Stimulated activated CD4-positive, alpha-beta T cell treated with anti-CD3 and anti-CD28 coated beads, TNF-alpha, amount 100 ng/mL, for 24 hours (primary cell): ENCODE measurements at places on chromosomes 4 and X.

DNA sequence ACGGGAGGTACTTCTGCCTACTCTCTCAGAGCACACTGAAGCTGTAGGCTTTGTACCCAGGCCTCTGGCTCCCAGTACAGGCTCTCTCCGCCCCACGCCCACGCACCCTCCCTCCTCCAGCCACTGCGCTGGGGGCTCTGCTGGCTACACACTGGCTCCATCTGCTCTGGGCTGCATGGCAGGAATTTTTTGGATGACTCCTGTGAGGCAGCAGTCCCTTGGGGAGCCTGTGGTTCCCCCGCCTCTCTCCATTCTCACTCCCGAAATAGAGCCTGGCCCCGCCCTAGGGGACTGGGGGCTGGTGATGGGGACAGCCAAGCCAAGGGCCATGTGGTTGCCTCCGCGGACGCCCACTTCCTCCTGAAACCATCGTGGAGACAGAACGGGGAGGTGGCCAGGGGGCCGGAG is 58.1 kb upstream of the ADRA2C start:
- no peak for DNase-seq

GRCh38 chr4:113293674-113294073 is 244.2 kb downstream of the ANK2 start:
- no peak for DNase-seq

DNA sequence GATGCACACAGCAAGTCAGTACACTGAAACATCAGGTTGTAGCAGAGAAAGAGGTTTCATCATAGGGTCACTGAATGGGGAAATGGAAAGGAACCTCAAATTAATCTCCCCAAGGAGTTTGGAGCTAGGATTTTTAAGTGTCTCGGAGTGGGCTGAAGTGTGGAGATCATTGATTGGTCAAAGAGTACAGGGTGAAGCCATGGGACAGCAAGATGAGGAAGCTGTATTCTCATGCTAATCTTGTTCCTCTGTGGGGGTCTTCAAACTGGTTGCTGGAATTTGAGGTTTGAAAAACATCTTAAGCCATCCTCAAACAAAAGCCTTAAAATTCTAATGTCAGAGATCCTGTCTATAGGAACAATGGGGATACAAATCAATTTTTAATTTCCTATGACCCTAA is 78.8 kb upstream of the TEX13A start:
- DNase-seq: no peak

- no peak for DNase-seq
Measured at GRCh38 chrX:24956828-24957227, 58.9 kb downstream of the ARX start.

- no peak for DNase-seq
Measured at GRCh38 chrX:129772796-129773431, 6.8 kb upstream of the SASH3 start.

DNA sequence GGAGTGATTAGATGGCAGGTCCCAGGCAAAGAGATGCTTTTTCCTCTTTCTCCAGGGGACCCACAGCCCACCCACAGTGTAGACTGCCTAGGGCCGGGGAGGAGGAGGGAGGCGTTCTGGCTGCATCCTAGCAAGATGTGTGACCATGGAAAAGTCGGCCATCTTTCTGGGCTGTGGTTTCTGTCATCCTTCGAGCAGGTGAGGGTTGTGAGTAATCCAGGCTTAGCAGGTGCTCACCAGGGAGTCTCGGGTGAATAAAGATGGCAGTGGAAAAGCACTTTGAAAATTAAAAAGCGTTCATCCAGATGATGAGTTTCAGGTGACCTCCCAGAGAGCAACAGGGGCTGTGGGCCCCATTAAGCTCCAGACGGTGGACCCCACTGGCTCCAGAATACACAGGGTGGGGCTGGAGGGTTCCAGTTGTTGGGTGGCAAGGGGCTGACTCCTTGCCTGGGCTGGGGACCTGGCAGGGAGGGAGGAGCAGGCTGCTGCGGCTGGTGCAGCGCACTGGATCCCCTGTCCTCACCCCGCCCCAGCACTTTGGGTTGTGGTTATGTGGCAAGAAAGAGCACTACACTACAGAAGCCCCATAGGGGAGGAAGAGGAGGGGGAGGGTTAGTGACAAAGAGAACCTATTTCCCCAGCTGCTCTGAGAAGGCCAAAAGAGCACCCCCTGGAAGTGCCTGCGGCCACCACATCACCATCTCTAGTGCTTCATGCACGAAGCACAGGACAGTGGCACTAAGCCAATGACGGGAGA is 23.7 kb downstream of the ELF4 start:
- DNase-seq: no peak

DNA sequence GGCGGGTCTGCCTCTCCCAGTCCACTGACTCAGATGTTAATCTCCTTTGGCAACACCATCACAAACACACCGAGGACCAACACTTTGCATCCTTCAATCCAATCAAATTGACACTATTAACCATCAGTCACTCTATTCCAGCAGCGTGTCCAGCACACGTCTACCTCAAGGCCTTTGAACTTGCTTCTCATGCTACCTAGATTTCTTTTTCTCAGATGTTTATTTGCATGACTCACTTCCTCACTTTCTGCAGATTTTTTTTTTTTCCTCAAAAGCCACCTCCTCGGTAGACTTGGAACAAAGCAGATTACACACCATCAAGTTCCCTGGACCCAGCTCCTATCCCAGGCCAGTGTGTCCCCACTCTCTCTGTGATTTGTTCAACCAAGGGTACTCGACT is 49.5 kb downstream of the SUPT20HL2 start:
- no peak for DNase-seq

- no peak for DNase-seq
Measured at GRCh38 chr4:36054694-36055422, 189.5 kb downstream of the ARAP2 start.

- no peak for DNase-seq
Measured at GRCh38 chr4:145290955-145291354, 110.6 kb upstream of the OTUD4 start.

GRCh38 chrX:110432906-110433215 is 74.2 kb downstream of the RTL9 start:
- no peak for DNase-seq

- no peak for DNase-seq
Measured at GRCh38 chrX:20285511-20285910, 18.8 kb upstream of the RPS6KA3 start.

DNA sequence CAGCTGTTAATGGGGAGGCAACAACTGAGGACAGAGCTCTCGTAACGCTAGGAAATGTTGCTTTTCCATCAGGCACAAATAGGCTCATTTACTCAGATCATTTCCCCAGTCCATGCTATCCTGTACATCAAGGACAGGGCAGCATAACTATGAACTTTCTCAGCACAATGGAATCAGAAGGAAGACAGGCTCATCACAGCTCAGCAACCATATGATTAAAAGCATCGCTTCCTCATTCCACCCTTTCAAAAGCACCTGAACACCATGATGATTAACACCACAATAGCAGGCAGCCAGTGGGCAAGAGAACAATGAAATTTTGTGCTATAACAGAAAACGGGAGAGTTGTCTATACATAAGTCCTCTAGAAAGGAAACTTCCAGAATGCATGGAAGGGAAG is 297.8 kb downstream of the ZNF674 start:
- no peak for DNase-seq

GRCh38 chr4:78459327-78459726 is 92.2 kb upstream of the ANXA3 start:
- DNase-seq: no peak

DNA sequence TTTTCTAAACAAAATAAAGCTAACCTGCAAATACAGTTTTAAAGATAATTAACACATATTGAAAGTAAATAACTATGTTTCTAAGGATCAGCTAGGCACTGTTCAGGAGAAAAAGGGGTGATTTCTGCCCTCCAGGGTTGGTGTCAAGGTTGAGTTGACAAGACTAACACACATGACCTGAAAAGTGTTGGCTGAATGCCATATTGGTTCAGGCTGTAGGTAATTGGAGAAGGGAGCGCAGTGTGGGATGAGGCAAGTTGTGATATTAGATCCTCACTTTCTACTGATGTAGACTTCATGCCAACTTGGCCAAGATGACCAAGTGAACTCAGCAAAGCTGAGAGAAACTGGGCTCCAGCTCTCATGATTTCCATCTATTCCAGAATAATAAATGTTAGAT is 42.2 kb downstream of the PPM1K start:
- no peak for DNase-seq

DNA sequence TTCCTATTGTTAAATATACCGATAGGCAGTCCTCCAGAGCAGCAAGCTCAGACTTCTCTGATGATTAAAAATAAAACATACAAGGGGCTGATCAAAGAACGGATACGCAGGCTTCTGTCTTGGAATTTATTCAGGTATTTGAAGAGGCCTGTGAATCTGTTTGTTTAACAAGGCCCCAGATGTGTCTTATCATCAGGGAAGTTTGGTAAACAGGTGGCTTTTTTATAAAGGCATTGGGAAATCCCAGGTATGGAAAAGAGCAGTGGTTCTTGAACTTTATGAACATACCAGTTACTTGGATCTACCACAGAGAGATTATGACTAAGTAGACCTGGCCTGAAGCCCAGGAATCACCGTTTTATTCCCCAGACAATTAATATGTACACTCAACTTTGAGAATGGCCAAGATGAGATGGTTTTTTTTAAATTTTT is 47.9 kb downstream of the SOWAHB start:
- DNase-seq: no peak

DNA sequence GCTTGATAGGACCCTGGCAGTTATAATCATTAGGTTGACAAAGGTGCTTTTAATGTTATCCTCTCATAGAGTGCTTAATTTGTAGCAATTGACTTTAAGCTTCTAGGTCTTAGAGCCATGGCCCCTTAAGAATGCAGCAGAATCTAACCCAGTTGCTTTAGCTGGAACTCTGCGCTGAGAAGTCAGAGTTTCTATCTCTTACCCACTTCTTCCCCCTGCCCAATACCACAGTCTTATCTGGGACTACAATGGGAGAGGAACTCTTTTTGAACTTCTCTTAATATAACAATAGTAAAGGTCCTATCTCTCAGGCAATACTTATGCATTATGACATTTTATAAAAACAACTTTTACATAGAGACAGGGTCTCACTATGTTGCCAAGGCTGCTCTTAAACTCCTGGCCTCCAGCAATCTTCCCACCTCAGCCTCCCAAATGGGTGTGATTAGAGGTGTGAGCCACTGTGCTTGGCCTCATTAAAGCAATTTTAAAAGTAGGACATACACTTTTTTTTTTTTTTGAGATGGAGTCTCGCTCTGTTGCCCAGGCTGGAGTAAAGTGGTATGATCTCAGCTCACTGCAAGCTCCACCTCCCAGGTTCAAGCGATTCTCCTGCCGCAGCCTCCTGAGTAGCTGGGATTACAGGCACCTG is 1.8 kb downstream of the TLR10 start:
- no peak for DNase-seq

GRCh38 chr4:98905839-98906238 is 23.1 kb downstream of the EIF4E start:
- DNase-seq: no peak

DNA sequence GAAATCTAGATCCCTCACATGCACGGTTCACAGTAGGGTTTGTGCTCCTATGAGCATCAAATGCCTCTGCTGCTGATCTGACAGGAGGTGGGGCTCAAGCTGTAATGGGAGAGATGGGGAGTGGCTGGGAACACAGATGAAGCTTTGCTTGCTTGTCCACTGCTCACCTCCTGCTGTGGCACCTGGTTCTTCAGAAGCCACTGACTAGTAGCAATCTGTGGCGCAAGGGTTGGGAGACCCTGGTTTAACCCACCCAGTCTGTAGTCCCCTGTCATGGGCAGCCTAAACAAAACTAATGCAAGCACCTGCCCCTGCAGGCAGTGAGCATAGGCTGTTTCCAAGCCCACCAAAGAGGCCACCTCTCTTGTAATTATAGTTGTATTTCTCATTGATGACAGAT is 116.6 kb downstream of the SHOX start:
- DNase-seq: no peak

DNA sequence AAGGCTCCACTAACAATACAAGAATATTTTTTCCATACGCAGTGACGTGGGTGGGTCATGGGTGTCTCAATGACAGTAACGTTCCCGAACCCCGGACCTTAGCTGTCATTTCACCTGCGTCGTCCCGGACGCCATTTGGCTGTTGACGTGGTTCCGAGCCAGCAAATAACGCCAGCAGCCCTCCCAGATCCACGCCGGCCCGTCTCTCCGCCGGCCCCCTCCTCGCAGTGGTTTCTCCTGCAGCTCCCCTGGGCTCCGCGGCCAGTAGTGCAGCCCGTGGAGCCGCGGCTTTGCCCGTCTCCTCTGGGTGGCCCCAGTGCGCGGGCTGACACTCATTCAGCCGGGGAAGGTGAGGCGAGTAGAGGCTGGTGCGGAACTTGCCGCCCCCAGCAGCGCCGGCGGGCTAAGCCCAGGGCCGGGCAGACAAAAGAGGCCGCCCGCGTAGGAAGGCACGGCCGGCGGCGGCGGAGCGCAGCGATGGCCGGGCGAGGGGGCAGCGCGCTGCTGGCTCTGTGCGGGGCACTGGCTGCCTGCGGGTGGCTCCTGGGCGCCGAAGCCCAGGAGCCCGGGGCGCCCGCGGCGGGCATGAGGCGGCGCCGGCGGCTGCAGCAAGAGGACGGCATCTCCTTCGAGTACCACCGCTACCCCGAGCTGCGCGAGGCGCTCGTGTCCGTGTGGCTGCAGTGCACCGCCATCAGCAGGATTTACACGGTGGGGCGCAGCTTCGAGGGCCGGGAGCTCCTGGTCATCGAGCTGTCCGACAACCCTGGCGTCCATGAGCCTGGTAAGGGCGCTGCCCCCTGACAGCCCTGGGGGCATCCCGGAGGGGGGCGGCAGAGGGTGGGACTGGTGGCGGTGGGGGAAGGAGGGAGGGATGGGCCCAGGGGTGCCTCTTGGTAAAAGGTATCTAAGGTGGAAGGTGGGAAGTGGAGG is at the start of gene CPE:
Gene CPE (plus strand): TSS at position 264 of the 933 bp plus-strand sequence. CDS start 214 bp downstream, at position 478.
- DNase-seq: peak; percentile 59

DNA sequence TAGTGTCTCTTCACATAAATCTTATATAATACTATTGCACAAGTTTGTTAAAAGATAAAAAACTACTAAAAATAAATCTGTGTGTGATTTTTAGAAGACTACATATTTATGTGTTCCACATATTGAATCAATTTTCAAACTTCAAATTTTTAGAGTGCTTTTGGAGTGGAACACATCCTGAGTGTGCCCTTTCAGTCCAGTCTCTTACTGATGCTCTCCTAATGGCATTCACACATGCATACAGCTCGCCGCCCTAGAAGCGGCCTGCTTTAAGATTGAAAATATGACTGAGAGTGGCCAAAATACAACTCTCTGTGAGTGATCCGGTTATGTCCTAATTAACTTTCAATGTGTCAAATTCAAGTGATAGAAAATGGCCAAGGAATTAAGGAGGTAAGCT is 628.8 kb downstream of the ANKRD50 start:
- no peak for DNase-seq

DNA sequence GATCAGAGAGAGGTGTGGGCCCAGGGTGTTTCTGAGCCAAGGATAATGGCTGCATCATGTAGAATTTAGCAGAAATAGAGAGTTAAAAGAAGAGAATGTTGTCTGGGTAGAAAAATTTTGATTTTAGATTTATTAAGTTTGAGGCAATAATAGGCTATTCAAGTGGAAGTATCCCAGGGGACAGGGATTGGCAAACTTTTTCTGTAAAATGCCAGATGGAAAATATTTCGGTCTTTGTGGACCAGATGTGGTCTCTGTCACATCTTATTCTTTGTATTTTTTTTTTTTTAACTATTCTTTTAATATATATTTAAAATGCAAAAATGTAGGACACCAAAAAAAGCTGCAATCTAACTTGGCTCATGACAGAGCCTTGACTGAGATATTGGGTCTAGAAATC is 33.1 kb downstream of the IL15 start:
- no peak for DNase-seq
